ENCODE measurements at places on chromosomes 12 and 14. TPM values are rescaled to one million over a fixed set of nuclear protein-coding genes. Genes with fewer than 3 reads are reported as not detected.

DNA sequence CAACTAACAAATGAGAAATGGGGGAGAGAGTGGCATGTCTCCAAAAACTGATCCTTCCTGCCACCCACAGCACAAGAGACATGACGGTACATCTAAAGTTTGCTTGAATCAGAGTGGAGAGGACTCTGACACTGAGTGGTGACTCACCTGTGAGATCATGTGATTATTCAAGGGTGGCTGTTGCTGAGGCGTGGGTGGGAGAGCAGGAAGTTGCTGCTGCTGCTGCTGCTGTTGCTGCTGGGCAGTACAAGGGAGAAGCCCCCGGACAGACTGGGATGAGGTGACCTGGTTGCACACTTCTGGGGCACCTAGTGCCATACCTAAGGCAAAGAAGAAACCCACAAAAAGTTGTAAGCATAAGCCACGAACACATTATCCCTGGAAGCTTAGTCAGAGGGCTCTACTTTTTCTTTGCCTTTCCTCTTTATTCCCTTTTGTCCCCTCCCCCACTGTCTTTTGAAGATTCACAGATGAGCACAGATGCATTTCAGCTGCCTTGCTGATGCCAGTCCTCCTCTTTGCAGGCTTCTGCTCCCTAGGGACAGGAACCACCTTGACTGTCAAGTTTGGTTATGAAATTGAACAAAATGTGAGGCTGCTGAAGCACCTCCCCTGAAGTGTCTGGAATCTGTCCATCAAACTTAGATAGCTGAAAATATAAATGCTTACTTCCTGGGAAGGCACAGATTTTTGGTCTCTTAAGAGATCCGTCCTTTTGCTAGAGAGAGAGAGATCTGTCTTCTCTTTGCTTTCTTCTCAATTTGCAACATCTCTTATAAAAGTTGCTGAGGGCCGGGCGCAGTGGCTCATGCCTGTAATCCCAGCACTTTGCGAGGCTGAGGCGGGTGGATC, 29.4 kb upstream of the STAC3 start:
- DNase-seq, result no peak

DNA sequence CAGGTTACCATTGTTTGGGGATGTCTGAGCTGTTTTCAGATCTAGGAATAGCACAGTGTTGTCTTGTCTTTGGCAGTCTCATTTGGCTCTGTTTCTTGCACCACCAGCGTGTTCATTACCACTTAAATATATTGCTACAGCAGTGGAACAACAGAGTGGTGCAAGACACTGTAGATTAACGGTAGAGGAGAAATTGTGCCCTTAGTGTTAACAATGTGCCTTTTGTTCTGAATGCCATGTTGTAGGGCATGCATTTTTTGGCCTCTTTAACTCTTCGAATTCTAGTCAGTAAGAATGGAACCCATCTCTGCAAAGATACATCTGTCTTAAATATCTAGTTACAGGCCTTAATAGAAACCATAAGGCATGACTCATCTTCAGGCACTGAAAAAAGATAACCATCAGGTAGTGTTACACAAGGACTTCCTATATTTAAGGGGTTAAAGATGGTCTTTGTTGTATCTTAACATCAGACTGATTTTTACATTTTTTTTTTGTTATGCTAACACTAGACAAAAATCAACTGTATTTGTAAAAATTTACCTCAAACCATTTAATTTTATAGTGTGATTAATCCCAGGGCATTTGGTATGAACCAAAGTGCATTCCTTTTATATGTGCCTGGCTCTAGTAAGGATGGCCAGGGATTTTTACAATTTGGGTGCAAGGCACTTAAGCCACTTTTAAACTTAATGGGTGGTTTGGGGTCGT, 12.9 kb downstream of the DYRK2 start:
- DNase-seq, result no peak

GRCh38 chr12:88538697-88539096, 41.6 kb downstream of the KITLG start:
- DNase-seq, result no peak

Gene PLEKHD1
- 0.20 TPM for total RNA-seq

Gene ABCD2
- total RNA-seq, result 16.2 TPM

Gene SLC4A8
- total RNA-seq, result 0.23 TPM

GRCh38 chr14:91835197-91835919, 32.0 kb downstream of the TC2N start:
- no peak for DNase-seq

GRCh38 chr12:107653519-107653918, 32.1 kb upstream of the PWP1 start:
- DNase-seq, result no peak

DNA sequence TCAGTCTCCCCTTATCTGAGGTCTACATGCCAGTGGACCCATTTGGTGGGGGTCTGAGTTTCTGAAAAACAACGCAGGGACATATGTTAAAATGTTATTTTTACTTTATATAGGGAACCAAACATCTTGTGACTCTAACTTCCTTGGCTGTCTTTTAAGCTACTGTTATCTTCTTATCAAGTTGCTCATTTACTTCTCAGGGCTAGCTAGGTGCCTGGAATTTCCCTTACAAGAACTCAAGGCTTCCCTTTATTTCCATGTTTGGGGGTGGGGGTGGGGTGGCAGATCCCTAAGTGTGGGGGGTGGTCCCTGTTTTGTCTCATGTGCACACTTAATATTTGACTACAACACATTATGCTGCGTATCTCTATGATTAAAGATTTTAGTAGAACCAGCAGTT, 31.6 kb downstream of the PPP1R36 start:
- DNase-seq, result no peak

GRCh38 chr12:83121897-83122622, 435.4 kb downstream of the TMTC2 start:
- no peak for DNase-seq

GRCh38 chr12:101027200-101027599, 182.8 kb downstream of the SLC5A8 start:
- no peak for DNase-seq

- no peak for DNase-seq
Measured at GRCh38 chr12:62668782-62669181, 202.2 kb downstream of the MON2 start.

DNA sequence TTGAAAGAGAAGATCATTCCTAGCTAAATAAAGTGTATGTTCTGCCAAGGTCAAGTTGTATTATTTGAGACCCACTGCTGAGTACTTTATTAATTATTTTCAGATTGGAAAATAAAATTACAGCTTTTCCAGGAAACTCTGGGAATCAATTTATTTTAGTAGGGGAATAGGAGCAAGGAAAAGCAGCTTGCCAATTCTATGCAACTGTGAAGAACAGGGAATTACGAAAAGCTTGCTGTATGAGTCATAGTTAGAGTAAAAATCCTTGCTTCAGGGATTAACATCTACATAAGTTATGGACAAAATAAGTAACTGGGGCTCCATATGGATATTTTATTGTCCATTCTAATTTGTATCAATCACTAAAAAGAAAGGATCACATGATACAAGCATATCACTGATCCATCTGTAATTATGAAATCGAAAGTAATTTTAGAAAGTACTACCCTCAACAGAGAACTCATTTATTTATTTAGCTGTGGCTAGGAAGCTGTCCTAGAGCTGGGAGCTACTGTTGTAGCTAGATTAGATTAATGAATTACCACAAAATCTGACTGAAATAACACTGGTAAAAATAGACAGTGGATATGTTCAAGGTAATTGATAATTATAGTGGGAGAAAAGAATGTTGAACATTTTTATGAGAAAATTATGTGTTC, 303.5 kb upstream of the NPAS3 start:
- DNase-seq, result no peak

Gene STXBP6
- 30.8 TPM for total RNA-seq

DNA sequence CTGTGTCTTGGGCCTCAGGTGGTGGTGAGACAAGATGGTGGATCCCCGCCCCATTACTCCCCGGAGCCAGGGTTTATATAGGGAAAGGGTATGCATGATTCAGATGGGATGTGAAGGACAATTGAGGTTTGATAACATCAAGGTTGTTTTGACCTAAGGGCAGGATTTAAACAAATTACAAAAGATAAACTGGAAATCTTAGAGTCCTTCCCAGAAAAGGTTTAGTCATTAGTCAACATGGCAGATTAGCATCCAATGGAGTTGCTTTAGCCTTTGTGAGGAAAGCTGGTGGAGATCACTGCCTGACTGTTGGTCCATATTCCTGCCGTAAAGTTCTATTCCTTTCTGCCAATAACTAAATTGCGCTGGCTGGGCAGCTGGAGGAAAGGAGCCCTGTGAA, 15.6 kb upstream of the FRMD6 start:
- DNase-seq, result no peak

DNA sequence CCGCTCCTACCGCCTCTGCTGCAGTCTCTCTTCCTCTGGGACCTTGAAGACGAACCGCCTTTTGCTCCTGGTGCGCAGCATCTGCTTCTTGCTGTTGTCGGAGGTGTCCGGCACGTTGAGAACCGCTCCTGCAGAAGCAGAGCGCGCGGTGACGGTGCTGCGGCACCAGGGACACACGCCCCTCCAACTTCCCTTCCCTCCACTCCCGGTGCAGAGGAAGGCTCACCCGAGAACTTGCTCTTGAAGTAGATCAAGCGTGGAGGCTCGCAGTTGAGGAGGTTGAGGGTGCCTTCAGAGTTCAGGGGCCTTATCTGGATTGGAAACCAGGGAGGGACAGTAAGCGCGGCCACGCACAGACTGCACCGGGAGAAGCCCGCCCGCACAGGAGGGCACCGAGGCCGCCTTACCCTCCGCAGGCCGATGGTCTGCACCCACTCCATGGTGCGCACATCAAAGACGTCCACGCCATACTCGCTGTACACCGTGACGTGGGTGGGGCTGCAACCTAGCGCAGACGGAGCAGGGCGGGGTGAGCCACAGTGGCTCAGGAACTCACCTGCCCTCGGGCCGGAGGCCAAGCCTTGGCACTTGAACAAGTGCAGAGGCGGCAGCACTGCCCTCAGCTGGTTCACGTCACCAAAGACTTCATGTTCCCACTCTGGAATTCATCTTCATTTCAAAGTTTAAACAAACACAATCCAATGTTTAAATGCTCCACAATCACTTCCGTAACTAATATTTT, 17.5 kb downstream of the AMN start:
- no peak for DNase-seq

DNA sequence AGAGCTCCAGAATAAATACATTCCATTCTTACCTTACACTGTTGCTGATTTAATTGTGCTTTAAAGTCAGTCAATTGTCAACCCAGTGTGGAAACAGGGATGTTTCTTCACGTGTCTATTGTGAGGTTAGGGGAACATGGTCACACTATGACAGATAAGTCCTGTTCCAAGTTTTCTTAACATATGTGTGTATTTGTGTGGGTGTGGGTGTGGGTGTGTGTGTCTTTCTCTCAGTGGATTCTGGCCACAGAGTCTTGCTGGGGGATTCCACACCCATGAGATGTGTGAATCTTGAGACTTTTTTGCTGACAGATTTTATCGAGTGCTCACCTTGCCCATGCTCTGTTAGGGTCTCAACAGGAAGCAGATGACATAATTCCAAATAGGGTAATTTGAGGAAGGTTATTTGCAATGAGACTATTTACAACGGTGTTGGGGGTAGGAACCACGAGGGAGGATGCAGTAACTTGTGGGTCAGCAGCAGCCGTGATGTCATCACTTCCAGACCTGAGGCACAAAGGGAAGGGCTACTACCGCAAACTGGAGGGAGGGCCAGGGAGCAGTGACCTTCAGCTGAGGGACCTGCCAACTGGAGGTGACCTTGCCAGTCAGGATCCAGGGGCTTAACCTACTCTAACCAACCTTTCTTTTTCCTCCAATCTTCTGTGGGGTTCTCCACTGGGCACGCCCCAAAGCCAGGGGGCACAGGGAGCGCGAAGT, 1.9 kb upstream of the VRK1 start:
- DNase-seq, result no peak

DNA sequence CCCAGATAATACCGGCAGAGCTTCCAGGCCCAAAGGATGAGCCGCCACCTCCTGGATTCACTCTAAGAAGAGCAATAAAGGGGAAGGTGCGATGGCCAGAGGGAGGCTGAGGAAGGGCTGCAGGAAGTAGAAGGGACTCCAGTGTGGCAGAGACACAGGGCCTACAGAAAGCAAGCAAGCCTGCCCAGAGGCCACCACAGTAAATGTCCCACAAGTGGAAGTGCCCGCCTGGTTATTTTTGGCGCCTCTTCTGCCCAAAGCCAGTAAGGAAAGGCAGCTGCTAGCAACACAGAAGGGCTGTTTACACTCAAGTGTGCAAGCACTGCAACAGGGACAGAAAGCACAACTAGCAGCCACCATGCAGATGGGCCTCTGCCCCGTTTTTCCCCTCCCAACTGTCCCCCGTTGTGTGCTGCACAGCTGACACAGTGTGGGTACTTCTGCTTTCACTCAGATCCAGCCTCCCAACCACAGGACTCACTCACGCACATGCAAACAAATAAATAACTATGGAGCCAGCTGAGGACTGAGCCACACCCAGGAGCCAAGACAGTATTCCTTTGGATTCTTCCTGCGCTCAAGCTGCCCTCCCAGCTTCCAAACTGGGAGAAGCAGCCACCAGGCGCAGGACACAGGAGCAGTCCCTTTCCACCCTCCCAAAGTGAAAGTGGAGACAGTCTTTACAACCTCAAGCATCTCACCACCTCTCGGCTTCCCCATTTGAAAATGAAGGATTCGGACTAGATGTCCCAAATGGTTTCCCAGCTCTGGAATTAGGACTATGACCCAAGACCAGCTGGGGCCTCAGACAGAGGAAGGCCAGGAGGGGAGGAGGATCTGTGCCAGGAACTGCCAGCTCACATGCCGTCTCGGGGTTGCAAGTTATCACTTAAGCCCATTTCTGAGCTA, 40.0 kb upstream of the PNMA1 start:
- DNase-seq, result peak; percentile 69

GRCh38 chr14:68886109-68886434, 93.0 kb downstream of the ACTN1 start:
- DNase-seq, result no peak

GRCh38 chr14:104004849-104005248, 62.5 kb upstream of the RD3L start:
- no peak for DNase-seq

GRCh38 chr14:82045339-82045738, 511.7 kb upstream of the SEL1L start:
- DNase-seq, result no peak

Gene NABP2
- 26.0 TPM for total RNA-seq

Gene ESYT1
- total RNA-seq, result 35.2 TPM

Gene DDX47
- total RNA-seq, result 33.1 TPM

DNA sequence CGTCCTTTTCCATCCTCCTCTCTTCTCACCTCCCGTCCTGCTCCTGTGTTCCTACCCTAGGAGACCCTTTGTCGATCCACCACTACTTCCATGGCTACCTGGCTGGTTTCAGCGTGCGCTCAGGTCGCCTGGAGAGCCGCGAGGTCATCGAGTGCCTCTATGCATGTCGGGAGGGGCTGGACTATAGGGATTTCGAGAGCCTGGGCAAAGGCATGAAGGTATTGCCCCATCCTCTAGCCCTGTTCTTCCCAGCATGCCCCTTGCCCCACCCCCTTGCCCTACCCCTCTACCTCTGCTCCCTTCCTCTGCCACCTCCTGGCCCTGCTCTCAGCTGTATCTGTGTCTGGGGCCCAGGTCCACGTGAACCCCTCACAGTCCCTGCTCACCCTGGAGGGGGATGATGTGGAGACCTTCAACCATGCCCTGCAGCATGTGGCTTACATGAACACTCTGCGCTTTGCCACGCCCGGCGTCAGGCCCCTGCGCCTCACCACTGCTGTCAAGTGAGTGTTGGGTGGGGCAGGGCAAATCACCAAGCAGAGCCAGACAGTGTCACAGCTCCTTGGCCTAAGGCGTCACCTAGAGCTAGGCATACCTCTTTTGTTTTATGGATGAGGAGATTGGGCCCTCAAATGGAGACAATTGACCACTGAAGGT, 12.8 kb downstream of the CLSTN3 start:
- no peak for DNase-seq

Gene FAM222A
- 9.3 TPM for total RNA-seq

Gene RARG
- total RNA-seq, result 21.6 TPM

Gene SERPINA9
- not detected for total RNA-seq

Gene MGAT4C
- total RNA-seq, result 3.0 TPM

Gene AHNAK2
- total RNA-seq, result 2.5 TPM
